ENCODE measurements at places on chromosomes 11 and 22. TPM values are rescaled to one million over a fixed set of nuclear protein-coding genes. Genes with fewer than 3 reads are reported as not detected.

BEST1 gene
- not detected for total RNA-seq

CRYBA4 gene
- total RNA-seq = not detected

GLYATL2 gene
- not detected for total RNA-seq

DLG2 gene
- total RNA-seq = 0.49 TPM

TRMU gene
- total RNA-seq = 46.6 TPM

SMPD1 gene
- total RNA-seq = 28.5 TPM

CCDC73 gene
- 0.06 TPM for total RNA-seq

KCTD14 gene
- 0.25 TPM for total RNA-seq

DNAJB13 gene
- not detected for total RNA-seq

MS4A12 gene
- total RNA-seq = not detected

HTR3B gene
- total RNA-seq = not detected

F2 gene
- not detected for total RNA-seq

SEC14L6 gene
- total RNA-seq = 0.13 TPM

LRRC56 gene
- total RNA-seq = 1.2 TPM

AGBL2 gene
- total RNA-seq = 0.31 TPM

SLC22A6 gene
- not detected for total RNA-seq

All from bladder microvascular endothelial cell (primary cell).